Posterior vena cava (tissue), 2 donors: ENCODE measurements at places on chromosomes 6 and 20. TPM values are rescaled to one million over a fixed set of nuclear protein-coding genes. Genes with fewer than 3 reads are reported as not detected.
A peak's percentile ranks its signal among the peaks of the same experiment; 100 is the strongest.

DNA sequence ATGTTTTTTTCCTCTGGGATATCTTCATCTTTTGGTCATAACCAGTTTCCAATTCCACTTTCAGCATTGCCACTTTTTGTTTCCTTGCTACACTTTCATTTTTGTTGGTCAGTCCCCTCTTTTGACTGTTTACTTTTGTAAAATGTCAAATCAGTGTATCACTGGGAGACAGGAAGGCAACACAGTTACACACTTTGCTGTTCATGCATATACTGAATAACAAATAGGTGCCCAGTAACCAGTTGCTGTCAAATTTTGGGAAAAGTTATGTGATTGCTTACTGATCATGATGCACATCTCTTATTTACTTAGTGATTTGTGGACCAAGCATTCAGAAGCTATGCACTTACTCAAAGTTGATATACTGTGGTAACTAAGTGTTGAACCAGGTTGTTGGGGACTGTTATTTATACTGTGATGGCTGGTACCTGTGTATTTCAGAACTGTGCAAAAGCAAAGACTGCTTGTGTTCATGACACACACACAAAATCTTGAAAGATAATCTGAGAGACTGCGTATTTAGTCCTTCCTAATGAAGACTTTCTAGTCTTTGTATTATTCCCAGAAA is 41.0 kb downstream of the ZNF292 start:
- no peak for DNase-seq

Gene CST2
- 1.2 TPM for total RNA-seq

Gene CDKN1A
- total RNA-seq = 87.4 TPM

DNA sequence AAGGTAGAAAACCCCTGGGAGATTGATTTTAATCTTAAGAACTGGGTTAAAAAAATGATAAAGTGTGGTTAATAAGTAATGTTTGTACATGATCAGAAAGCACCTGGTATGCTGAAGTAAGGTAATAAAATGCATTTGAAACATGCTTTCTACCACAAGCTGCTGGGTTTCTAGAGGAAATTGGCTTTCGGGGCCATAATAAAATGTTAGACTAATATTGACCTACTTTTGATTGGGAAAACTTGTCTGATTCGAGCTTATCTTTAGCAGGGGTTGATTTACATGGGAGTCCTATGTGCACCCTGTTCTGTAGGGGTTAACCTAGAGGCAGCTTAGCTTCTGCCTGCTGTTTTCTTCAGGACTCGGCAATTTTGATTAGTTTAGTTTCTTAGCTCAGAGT is 50.5 kb downstream of the CRYBG1 start:
- no peak for DNase-seq

DNA sequence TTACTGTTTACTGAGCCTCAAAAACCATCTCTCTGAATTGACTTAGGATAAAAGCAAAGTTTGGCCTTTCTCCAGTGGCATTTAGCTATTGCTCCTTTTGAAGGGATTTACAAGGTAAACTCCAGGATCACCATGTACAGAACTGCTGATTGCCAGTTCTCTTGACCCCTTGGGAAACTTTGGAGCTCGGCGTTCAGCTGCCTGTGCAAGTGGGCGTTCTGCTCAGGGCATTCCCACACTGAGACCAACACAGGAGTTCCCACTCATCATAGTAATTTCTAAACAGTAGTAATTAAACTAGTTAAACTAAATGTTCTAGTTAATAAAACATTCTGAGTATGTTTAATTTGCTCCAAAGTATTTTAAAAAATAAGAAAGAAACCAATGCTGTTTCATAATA is 14.9 kb downstream of the KCNQ5 start:
- no peak for DNase-seq

DNA sequence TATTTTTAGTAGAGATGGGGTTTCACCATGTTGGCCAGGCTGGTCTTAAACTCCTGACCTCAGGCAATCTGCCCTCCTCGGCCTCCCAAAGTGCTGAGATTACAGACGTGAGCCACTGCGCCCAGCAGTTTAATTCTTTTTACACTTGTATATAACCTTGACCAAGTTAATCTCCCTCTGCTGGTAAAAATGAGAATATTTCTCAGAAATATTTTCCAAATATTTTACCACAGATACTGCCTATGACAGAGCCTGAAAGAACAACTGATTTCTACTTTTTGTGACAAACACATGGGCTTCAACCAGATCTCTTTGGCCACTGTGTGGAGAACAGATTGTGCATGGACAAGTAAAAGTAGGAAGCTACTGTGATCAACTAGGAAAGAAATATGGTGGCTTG is 21.2 kb upstream of the NHSL1 start:
- DNase-seq = no peak

DNA sequence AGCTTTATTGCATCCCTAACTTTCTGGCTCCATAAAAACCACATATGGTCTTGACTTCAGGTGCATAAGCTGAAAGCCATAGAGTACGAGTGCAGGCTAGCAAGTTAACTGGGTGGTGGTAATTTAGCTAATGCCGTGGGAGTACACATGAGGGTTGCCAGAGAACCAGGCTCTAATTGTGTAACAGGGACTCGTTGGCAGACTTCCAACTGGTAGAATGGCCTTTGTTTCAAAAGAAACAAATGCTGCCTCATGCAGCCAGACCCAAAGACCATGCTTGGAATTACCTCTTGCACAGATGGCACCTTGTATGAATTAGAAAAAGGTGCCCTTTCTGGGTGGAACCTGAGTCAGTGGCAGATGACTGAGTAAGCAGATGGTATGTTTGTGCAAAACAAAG is 73.2 kb downstream of the LY86 start:
- peak; percentile 76 for DNase-seq

- DNase-seq = no peak
Measured at GRCh38 chr20:59848182-59848581, 85.3 kb downstream of the SYCP2 start.

DNA sequence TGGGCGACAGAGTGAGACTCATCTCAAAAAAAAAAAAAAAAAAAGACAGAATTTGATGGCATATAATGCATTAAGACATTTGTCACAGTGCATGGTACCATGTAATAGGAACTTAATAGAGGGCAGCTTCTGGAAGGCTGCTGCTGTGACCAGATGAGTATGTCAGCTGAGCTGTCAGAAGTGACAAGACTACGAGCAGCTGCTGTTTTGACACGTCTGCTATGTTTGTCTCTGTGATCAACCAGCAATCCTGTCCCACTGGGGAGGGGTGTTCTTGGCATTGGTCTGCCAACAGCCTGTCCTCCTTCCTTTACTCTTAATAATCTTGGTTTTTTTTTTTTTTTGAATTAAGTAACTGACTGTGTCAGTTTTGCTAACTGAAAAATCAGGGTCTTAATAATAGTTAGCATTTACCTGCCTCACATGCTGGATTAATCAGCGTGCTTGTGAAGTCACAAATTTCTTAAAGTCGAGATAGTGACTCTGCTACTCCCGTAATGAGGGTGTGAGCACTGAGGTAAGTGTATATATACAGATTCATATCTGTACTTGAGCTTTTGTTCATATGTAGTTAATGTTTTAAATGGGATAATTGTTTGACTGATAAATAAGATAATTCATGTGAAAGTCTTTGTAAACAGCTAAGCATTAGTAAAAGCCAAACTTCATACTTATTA is 152.4 kb downstream of the BMP2 start:
- no peak for DNase-seq

- no peak for DNase-seq
Measured at GRCh38 chr6:146595972-146596731, 2.6 kb upstream of the ADGB start.

DNA sequence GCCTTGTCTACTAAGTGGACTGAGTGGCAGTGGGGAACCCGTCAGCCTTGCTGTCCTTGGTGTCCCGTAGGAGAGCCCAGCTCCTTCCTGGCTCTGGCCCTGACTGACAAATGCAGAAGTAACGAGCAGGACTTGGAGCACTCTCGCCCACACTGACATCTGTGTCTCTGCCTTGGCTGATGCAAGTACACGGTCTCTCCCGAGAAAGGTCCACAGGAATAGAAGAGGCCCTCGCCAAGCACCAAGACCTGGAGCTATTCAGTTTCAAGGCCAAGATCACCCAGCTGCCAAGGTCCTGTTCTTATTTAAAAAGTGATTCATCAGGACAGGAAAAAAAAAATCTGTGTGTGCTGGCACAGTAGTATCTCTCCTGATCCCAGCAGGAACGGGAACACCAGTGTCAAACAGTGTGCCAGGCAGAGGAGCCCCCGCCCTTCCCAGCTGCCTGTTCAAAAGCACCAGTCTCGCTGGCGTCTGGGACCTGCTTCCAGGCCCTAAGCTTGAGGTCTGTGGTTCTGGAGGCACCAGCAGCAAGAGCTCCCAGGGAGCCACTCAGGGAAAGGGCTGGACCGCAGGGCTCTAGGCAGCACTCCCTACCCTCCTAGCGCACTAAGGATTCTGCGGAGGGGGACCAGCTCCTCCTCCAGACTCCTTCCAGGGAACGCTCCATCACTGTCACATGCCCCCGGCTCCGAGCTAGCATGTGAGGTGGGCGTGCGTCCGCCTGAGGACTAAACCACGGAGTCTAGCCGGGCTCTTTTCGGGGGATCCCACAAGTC is 376.9 kb downstream of the RNGTT start:
- DNase-seq = no peak

DNA sequence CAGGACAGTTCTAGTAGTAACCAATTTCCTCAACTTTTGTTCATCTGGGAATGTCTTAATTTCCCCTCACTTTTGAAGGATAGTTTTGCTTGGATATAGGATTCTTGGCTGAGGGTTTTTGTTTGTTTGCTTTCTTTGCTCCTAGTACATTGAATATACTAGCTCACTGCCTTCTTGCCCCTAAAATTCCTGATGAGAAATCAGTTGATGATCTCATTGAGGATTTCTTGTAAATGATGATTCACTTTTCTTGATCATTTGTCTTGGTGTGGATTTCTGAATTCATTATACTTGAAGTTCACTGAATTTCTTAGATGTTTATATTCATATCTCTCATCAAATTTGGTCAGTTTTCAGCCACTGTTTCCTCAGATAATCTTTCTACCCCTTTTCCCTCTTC is 49.1 kb upstream of the PRDM1 start:
- DNase-seq = no peak

- DNase-seq = no peak
Measured at GRCh38 chr6:11950109-11950508, 62.0 kb upstream of the HIVEP1 start.

DNA sequence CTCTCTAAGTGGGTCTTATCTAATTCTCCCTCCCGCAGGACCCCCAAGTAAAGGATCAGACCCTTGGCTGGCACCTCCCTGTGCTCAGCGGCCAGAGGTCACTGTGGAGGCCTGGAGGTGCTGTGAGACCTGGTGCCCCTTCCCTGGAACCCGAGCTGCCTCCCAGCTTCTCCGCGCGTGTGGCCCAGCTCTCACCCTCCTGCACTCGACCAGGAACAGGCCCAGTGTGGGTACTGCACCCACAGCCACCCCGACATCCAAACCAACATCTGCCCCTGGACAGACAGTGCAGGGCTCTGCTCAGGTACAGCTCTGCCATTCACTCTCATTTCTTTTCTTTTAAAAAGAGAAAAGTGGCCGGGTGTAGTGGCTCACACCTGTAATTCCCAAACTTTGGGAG is 42.4 kb downstream of the TMEM242 start:
- DNase-seq = no peak

DNA sequence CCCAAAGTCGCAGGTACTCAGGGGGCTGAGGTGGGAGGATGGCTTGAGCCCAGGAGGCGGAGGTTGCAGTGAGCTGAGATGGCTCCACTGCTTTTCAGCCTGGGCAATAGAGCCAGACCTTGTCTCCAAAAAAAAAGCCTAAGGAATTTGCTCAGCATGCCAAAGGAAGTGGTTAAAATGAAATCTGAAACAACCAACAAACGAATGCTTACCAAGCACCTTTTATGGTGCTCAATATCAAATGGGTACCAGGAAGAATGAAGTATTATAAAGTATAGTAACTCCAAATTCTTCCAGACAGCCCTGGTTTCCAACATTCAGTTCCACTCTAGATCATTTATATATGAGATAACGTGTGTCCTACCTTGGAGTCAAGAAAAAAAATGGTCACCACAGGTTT is 14.0 kb downstream of the GMDS start:
- DNase-seq = no peak

- DNase-seq = no peak
Measured at GRCh38 chr6:72784581-72784980, 162.7 kb downstream of the KCNQ5 start.

Gene ULBP2
- total RNA-seq = 0.51 TPM

Gene TREM2
- total RNA-seq = 3.8 TPM

GRCh38 chr20:32528171-32528891 is 56.8 kb downstream of the NOL4L start:
- DNase-seq = no peak

GRCh38 chr20:39893003-39893685 is 795.9 kb downstream of the MAFB start:
- DNase-seq = no peak

DNA sequence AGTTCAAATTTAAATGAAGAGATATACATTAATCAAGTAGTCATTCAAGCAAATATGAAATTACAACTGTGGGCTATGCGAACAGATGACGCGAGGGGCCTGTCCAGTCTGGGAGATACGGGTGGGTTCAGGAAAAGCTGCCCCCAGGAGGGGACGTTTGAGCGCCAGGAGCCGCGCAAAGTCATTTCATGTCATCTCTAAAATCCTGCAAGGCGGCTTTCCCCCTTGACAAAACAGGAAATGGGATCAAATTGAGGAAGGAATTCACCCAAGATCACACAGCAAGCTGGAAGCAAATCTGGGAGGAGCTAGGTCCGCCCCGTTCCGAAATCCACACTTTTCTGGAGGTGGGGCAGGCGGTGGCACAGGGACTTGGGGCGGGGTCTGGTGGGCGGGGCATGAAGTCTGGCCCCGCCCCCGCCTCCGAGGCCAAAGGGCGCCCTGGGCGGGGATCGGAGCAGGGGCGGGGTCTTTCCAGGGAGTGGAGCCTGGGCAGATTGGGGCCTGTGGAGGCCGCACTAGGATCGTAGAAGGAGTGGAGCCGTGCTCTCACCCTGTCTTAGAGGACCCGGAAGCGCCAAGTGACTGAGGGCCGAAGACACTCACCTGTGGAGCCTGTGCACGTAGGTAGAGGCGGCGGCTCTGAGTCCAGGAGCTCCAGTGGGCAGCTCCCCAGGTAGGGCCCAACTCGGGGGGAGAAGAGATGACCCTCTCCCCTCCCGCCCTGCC is at the start of gene LPIN3:
LPIN3 (plus strand) TSS at position 495 of the 729 bp plus-strand sequence. CDS start 4,983 bp downstream, outside the sequence.
- peak; percentile 95 for DNase-seq

Gene CAP2
- 30.2 TPM for total RNA-seq

DNA sequence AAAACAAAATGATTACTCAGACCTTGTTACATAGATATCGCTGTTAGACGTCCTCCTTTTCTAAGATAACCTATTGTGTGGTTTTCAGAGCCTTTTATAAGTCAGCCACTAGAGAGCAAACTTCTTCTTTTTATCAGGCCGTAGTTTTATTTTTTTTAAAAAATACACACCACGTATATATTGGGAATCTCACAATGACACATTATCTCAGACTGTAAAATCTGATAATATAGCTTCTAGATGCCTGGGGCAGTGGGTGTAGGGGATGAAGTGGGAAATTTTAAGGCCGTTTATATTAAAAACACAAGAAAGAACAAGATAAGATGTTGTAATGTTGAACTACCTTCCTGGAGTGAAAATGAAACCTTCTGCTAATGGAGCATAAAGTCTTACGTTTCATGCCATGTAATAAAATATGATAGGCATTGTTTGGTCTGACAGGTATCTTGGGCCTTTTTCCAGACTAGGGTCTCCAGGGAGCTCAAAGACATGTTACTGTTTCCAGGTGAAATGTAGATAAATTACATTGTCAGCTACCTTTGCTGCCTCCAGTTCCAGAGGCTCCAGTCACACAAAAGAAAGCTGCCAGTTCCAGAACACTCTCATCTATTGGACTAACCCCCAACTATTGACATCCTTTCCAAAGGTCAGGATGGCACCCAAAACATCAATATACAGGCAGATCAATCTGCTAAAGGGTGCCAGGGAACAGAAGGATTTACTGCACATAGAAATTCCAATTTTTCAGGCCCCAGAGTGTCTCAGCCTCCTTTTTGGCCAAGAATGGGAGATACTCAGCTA is 130.2 kb upstream of the AKIRIN2 start:
- DNase-seq = no peak
